ENCODE measurements at places on chromosomes 16 and 17.

DNA sequence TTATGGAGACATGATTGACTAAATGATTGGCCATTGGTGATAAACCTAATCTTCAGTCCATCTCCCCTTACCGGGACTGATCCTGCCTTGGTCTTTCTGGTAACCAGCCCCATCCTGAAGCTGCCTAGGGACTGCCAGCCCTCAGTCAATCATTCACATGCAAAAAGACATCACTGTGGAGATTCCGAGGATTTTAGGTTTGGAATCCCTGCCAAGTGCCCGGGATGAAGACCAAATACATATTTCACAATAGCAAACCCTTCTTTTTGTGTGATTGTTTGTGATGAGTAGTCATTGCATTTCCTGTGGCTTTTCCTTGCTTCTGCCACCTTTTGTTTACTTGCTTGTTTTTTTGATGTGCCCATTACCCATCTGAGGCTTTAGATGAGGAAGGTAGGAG is 44.0 kb downstream of the EPN2 start:
- DNase-seq, result no peak

- DNase-seq, result no peak
Observed at GRCh38 chr16:5642011-5642410, 544.4 kb upstream of the EEF2KMT start.

GRCh38 chr16:48347980-48348379 is 37.2 kb downstream of the SIAH1 start:
- DNase-seq, result peak; percentile 25

DNA sequence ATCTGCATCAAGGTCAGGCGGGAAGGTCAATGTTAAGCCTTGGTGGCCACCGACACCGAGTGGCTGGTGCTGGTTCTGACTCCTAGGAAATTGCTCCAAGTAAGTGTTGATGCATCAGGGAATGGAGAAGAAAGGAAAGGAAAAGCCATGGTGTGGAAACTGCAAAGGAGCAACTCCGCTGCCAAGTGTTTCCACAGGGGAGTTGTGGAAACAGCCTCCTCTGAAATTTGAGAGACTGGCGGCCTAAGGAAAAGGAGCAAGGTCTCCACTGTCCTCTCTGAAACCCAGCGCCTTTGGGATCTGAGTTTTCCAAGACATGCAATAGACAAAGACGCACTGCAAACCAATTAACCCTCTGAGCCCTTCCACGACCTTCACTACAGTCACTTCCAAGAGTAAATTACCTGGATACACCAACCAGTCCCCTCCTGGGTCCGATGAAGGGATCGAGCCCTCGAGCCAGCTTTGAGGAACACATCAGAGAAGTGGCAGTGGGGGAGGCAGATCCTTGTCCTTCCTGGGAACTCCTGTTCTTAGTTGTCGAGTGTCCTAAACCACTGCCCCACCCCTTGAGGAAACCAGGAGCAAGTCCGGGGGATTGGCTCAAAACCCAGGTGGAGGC is 51.1 kb downstream of the SRL start:
- no peak for DNase-seq

GRCh38 chr17:73027130-73027741 is 65.3 kb downstream of the SLC39A11 start:
- DNase-seq, result no peak

GRCh38 chr16:20948444-20948843 is 47.9 kb downstream of the LYRM1 start:
- DNase-seq, result no peak
